Sigmoid colon (tissue), 7 donors: ENCODE measurements at places on chromosomes 12 and 14. TPM values are rescaled to one million over a fixed set of nuclear protein-coding genes. Genes with fewer than 3 reads are reported as not detected.

DNA sequence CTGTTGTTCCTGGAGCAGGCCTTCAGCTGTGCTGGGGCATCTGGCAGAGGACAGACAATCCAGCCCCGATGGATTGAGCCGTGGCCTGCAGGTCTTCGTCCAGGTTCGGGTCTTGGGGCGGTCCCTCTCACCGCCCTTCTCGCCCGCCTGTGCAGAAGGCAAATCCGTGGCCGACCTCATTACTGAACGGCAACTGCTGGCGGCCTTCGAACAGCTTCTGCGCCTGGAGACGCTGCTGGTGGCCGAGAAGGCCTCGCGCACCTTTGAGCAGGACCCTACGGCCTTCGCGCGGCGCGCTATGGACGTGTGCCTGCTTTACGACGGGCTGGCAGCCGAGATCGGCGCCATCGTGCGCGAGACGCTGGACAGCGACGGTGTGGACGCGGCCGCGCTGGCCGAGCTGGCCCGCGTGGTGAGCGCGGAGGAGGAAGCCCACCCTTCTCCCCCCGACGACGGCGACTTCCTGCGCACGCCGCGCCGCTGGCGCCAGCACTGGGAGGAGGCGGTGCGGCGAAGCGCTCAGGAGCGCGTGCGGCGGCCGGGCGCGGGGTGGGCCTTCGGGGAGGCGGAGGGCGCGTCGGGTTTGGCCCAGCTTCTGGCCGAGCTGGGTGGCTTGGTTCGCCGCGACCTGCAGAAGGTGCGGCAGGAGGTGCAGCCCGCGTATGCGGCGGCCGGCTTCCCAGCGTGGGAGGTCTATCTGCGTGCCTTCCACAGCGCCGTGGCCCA, 7.6 kb downstream of the EXOC3L4 start:
- DNase-seq = no peak

DNA sequence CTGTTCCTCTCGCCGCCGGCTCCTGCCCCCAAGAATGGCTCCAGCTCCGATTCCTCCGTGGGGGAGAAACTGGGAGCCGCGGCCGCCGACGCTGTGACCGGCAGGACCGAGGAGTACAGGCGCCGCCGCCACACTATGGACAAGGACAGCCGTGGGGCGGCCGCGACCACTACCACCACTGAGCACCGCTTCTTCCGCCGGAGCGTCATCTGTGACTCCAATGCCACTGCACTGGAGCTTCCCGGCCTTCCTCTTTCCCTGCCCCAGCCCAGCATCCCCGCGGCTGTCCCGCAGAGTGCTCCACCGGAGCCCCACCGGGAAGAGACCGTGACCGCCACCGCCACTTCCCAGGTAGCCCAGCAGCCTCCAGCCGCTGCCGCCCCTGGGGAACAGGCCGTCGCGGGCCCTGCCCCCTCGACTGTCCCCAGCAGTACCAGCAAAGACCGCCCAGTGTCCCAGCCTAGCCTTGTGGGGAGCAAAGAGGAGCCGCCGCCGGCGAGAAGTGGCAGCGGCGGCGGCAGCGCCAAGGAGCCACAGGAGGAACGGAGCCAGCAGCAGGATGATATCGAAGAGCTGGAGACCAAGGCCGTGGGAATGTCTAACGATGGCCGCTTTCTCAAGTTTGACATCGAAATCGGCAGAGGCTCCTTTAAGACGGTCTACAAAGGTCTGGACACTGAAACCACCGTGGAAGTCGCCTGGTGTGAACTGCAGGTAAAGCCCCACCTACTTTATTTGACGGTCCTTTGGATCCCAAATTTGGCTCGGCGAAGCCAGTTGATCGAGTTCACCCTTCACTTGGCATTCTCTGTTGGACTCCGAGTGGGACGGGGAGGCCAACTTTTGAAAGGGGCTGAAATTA, 1.5 kb downstream of the WNK1 start:
- peak; percentile 70 for DNase-seq

GRCh38 chr14:55973285-55973800, 144.9 kb upstream of the PELI2 start:
- DNase-seq = no peak

DNA sequence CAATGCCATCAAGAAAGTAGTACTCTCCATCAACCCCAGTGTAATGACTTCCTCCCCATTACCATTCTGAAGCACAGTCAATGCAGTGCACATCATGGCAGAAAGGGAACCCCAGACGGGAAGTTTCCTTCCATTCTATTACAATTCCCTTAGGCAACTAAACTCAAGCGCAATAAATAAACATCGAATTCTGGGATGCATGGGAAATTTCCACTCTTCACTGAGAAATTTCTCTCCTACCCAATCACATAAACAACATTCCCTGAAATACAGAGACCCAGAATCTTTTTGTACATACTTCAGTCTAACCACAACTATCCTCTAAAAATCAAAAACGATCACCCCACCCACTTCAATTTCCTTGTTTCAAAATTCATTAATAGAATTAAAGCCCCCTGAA, 20.0 kb downstream of the SARNP start:
- DNase-seq = no peak

DNA sequence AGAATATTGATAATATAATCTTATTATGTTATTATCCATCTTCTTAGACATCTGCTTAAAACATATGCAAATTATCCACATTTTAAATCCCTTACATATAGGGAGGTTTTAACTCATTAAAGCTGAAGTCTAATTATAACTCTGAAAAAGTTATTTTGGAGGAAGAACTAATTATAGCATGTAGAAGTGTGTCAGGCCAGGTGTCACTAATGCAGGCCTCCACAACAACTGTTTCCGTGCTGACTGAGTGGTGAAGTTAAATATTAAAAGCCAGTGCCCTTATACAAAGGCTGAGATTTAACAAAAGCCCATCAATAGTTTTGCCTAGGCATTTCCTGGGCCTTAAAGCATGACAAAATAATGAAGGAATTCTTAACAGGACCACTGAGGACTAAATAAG, 157.4 kb downstream of the LRRK2 start:
- no peak for DNase-seq

- no peak for DNase-seq
These were observed 872.0 kb upstream of the FLRT2 start for GRCh38 chr14:84657911-84658310.

GRCh38 chr14:104433401-104434213, 146.0 kb upstream of the C14orf180 start:
- peak; percentile 59 for DNase-seq

DNA sequence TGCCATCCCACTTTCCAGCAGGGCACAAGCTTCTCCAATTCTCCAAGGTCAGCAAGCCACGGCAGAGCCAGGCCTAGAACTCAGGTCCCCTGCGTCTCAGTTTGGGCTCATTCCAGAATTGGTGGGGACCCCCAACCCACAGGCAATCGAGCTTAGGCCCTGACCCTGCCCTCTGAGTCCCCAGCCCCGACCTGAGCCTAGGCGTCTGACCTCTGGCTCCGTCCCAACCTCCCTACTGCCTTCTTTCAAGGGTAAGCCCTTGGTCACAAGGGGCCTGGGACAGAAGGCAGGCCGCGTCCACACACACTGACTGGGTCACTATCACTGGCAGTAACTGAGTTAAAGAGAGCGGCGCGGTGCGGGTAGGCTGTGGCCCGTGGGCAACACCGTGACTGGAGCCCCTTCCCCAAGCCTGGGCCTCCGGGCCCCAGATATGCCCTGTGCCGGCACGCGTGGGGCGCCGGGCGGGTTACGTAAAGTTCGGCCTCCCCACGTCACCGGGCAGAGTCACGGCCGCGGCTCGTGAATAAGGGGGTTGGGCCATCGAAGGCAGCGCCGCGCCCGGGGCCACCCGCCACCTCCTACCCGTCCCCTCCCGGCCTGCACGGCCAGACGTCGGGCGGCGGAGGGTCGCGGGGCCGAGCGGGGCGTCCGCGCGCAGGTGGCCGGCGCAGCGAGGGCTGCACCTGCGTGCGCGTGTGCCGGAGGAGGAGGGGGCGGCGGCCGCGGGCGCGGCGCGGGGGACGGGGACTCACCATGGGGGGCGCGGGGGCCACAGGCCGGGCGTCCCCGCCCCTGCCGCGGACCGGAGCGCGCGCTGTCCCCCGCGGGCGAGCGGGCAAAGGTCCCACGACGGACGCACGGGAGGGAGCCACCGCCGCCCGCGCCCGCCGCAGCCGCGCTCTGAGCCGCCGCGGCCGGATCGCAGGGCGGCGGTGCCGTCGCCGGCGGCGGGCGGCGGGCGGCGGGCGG, 516 bp downstream of the ANKRD9 start:
- DNase-seq = peak; percentile 91

The SDR9C7 gene
- 0.55 TPM for total RNA-seq

The GALNT16 gene
- 20.5 TPM for total RNA-seq
